ENCODE measurements at places on chromosomes 3 and 15.

GRCh38 chr3:17339132-17339575, 403.3 kb downstream of the TBC1D5 start:
- no peak for DNase-seq

DNA sequence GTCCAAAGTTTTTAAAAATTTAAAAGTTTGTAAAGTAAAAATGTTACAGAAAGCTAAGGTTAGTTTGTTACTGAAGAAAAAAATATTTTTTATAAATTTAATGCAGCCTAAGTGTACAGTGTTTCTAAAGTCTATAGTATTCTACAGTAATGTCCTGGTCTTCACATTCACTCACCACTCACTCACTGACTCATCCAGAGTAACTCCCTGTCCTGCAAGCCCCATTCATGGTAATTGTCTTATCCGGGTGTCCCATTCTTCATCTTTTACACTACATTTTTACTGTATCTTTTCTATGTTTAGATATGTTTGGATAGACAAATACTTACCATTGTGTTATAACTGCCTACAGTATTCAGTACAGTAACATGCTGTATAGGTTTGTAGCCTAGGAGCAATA, 36.7 kb upstream of the ATP10A start:
- no peak for DNase-seq

- no peak for DNase-seq
These were observed 21.2 kb upstream of the PIGZ start for GRCh38 chr3:196989721-196990262.

GRCh38 chr3:186683979-186684378, 18.2 kb downstream of the HRG start:
- no peak for DNase-seq

- no peak for DNase-seq
These were observed at the start of gene PLSCR5 for GRCh38 chr3:146605106-146605505. TSS of gene PLSCR5 (minus strand) at chr3:146605346. CDS start at chr3:146605212, 134 bp downstream.

- DNase-seq = no peak
These were observed 807.4 kb upstream of the GBE1 start for GRCh38 chr3:82568776-82569338.

DNA sequence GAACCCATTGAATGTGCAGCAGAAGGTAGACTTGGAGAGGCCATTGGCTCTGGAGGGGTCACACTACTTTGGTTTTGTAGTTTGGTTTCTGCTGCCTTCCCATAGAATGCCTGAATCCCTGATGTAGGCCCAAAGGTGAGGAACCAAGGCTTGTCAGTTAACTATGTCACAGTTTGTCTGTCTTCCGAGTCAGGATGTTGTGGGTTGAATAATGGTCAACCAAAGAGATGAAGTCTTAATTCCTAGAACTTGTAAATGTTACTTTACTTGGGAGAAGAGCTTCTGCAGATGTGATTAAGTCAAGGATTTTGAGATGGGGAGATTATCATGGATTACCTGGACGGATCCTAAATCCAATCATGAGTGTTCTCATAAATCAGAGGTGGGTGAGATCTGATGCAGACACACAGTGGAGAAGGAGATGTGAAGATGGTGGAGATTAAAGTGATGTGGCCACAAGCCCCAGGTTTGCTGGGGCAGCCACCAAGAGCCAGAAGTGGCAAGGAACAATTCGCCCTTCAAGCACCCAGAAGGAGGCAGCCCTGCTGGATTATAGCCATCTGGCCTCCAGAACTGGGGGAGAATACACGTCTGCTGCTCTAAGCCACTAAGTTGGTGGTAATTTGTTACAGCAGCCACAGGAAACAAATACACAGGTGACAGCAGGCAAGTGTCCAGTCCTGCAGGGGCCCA, 2.3 kb upstream of the CCR8 start:
- no peak for DNase-seq

GRCh38 chr3:60269377-60269776, 981.9 kb downstream of the FHIT start:
- DNase-seq = no peak

GRCh38 chr15:54576298-54576935, 598.2 kb downstream of the UNC13C start:
- no peak for DNase-seq

DNA sequence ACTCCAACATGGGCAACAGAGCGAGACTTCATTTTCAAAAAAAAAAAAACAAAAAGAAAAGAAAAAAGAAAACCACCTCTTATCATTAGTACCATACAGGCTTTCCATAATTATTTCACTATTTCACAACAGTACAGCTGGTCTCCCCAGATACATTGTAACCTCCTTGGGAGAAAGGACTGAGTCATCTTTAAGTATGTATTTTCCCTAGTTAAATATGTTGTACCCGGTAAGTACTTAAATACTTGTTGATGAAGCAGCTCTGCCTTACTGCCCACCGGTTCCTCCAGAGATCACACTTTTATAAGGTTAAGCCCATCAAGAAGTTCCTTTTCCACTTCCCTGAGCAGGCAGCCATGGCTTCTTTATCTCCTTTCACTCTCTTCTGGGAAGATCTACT, 789.5 kb upstream of the CFAP20DC start:
- no peak for DNase-seq

DNA sequence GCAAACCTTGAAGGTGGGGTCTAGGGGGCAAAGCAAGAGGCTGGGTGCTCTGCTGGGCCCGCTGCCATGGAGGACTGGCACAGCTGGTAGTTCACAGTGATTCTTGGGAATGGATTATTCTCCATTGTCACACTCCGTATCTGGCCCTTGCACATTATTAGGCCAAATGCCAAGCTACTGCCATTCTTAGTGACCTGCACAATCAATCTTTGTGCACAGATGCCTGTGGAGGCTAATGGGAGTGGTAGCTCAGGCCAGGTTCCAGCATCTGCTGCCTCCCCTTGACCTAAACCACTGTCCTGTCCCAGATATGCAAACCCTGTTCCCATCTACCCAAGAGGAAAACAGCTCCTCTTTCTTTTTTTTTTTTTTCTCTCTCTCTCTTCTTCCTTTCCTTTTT, 67.5 kb downstream of the TIPARP start:
- DNase-seq = no peak

DNA sequence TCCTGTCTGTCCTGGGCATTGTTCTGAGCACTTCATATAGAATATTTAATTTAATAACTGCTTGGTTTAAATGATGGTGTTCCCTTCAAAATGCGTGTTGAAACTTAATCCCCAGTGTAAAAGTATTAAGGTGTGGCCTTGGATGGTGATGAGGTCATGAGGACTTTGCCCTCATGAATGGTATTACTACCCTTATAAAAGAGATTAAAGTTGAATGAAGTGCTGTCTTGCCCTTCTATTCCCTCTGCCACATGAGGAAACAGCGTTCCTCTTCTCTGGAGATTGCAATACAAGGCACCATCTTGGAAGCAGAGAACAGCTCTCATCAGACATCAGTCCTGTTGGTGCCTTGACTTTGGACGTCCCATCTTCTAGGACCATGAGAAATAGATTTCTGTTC, 374.4 kb downstream of the PTPRG start:
- DNase-seq = no peak

GRCh38 chr3:187013159-187013716, 82.9 kb downstream of the ST6GAL1 start:
- DNase-seq = no peak

GRCh38 chr3:18446149-18446825, 21.1 kb upstream of the SATB1 start:
- no peak for DNase-seq

- DNase-seq = no peak
These were observed 102.1 kb downstream of the DIPK2A start for GRCh38 chr3:144073698-144074097.

DNA sequence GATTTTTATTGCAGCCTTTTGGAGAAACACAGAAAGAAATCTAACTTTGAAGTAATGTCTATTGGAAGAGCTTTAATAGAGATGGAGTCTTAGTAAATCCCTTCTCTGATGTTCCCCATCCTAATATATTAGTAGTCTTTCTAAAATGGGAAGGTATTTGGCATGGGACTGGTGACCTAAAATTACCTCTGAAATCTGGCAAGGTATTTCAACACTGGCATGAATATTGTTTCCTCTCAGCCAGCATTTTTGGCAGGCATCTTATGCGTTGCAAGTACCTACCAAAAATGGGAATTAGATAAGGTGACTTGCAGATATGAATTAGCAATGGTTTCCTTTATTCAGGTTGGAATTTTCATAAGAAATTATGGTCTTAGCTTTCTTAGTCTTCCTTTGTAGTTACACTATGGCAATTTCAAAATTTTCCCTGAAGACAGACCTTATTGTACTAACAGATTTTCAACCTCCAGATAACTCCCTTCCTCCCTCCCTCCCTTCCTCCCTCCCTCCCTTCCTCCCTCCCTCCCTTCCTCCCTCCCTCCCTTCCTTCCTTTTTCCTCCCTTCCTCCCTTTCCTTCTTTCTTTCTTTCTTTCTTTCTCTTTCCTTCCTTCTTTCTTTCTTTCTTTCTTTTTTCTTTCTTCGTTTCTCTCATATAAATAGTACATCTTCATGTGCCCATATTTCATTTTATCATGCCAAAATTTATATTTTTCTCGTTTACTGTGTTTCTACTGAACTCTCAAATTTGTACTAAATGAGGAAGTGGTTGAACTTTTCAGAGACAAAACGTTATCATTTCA, 168.2 kb upstream of the KCNMB2 start:
- DNase-seq = no peak

DNA sequence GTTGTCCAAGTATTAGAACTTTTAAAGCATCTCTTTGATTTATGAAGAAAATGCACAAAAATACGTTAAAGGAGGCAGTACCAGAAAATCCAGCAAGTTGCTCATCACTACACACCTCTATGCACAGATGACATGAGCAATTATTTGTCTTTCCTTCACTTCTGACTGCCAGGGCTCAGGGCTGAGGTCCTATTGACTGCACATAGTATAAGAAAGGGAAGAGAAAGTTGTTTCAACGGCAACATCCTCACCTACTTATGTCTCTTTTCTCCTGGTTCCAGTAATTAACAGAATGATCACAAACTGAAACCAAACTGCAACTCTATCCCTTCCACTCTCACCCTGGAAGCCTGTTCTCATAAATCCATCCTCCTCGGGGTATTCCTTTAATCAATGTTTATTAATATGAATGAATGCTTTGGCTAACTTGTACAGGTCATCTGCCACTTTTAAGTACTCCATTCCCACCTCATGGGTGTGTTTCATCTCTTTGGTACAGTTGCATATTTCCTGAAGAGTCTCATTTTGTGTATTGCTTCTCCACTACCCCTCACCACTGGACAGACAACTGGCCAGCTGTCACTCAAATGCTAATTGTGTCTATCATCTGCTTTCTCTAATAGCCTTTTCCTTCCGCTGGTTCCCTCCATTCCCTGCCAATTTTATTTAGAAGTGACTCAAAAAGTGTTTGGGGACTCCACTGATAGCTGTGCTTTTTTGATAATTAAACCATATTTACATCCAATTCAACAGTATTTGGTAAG, 34.5 kb downstream of the RAB27A start:
- DNase-seq = no peak
